Prostate gland (tissue), 2 donors: ENCODE measurements at places on chromosomes 12 and 14. TPM values are rescaled to one million over a fixed set of nuclear protein-coding genes. Genes with fewer than 3 reads are reported as not detected.

GRCh38 chr12:12628013-12628412 lies 16.3 kb downstream of the CREBL2 start:
- DNase-seq: no peak
- no peak overlapping the region for H3K27ac ChIP-seq
- no peaks in the 10 kb centered on the region for H3K36me3 ChIP-seq
- H3K4me1 ChIP-seq: no peaks in the 10 kb centered on the region
- H3K27me3 ChIP-seq: no peaks in the 10 kb centered on the region

Gene PRR13
- total RNA-seq: 98.8 TPM

GRCh38 chr12:88235183-88235833 lies 93.2 kb downstream of the TMTC3 start:
- no peaks in the 10 kb centered on the region for H3K27me3 ChIP-seq
- no peak for DNase-seq
- H3K27ac ChIP-seq: no peak overlapping the region

Gene PLEKHG7
- total RNA-seq: 0.50 TPM

DNA sequence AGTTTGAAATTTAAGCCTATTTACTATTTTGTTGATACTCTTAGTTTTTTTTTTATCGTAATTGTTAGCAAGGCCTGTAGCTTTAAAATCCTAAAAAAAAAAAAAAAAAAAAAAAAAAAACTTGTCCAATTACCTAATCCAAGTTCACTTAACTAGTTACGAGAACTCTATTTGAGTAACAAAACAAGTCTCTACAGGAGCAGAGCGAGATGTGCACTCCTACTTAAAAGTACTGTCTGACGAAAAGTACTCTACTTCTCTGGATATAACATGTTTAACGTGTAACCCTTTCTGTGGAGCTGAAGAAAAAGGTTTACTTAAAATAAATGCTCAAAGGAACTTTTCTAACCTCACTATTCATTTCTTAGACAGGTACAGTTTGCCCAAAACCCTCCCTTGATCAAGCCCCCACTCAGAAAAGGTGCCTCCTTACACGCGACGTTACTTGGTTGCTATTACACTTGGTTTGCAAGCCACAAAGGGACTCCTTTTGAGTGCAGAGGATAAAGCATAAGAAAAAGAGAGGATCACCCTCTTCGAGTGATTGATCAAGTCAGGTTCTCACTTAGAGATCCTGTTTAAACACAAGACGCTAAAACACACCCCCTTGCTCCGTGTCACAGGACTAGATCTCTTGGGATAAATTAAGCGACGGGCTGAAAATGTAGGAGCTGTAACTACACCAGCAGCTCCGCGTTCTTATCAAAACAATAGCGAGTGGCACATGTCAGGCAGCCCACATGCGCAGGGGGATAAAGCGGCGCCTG lies 2.2 kb downstream of the BAZ1A start:
- no peaks in the 10 kb centered on the region for H3K27me3 ChIP-seq
- peak; percentile 66 for DNase-seq
- no peaks in the 10 kb centered on the region for H3K36me3 ChIP-seq

DNA sequence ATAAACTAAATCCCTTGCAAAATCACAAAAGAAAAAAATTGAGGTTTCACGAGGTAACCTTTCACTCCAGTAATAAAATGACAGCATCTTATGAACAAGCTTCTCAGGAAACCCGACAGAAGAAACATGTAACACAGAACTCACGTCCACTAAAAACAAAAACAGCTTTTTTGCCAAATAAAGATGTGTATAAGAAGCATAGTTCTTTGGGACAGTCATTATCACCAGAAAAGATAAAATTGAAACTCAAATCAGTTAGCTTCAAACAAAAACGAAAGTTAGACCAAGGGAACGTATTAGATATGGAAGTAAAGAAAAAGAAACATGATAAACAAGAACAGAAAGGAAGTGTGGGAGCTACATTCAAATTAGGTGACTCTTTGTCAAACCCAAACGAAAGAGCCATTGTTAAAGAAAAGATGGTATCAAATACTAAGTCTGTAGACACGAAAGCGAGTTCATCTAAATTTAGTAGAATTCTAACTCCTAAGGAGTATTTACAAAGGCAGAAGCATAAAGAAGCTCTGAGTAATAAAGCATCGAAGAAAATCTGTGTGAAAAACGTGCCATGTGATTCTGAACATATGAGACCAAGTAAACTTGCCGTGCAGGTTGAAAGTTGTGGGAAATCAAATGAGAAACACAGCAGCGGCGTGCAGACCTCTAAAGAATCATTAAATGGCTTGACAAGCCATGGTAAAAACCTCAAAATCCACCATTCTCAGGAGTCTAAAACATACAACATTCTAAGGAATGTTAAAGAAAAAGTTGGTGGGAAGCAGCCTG lies 25.8 kb downstream of the RESF1 start:
- DNase-seq: no peak
- H3K4me1 ChIP-seq: no peaks in the 10 kb centered on the region
- no peak overlapping the region for H3K4me3 ChIP-seq
- no peaks in the 10 kb centered on the region for H3K36me3 ChIP-seq
